ENCODE measurements at places on chromosomes 2 and 18.

GRCh38 chr2:150357770-150358467 lies 129.5 kb downstream of the RND3 start:
- DNase-seq, result no peak

DNA sequence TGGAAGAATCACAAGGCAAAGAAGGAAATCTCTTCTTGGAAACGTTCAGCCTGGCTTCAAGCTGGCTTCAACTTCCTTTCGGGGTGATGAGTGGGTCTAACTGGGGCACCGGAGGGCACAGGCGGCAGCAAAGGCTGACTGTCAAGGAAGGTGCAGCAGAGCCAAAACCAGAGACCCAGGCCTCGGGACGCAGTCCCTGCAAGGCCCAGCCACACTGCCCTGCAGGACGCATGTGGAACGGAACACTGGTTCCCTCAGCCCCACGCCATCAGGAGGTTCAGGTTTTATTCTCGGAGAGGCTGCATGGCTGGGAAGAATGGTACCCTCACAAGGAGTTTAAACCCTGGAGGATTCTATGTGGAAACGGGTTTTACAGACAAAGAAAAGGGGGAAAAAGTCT lies 165.5 kb downstream of the HDAC4 start:
- no peak for DNase-seq

- DNase-seq, result no peak
Measured at GRCh38 chr2:73075477-73076373, 4.2 kb upstream of the SFXN5 start.

DNA sequence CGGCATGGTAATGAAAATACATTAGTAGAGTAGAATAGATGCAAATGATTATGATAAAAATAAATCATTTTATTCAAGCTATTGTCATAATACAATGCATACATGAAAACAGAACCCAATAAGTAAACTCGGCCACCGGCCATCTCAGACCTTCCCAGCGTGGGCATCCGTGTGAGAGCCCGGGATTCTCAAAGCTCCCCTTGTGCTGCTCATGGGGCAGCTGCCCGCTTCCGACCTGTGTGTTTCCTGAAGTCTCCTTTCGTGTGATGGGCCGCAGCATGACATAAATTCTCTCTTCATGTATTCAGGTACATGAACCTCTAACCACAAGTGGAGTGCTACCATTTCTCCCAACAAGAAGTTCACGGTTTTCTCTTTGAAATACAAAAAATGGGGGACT lies 13.5 kb upstream of the CNDP2 start:
- DNase-seq, result no peak

GRCh38 chr2:42762823-42763804 lies 821 bp downstream of the OXER1 start:
- no peak for DNase-seq

- no peak for DNase-seq
Measured at GRCh38 chr2:120767486-120768005, 31.9 kb downstream of the GLI2 start.

- DNase-seq, result no peak
Measured at GRCh38 chr2:198441246-198441645, 636.9 kb downstream of the PLCL1 start.

DNA sequence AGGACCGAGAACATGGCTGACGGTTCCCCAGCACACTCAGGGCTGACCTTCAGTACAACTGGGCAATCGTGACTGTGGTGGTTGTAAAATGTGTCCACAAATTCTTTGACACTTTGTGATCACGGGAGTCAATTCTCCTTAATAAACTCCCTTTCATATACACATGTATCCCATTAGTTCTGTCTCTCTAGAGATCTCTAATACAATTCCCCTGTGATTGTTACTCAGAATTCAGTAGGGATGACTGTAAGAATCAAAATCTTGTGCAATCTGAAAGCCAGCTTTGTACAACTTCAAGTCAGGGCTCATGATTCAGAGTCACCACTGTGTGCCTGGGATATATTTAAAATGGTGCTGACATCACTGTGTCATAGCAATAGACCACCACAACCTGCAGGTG lies 89.5 kb upstream of the LMAN1 start:
- no peak for DNase-seq
